Stimulated activated CD8-positive, alpha-beta memory T cell treated with anti-CD3 and anti-CD28 coated beads, Interleukin-7, amount 100 ng/mL, for 48 hours (primary cell): ENCODE measurements at places on chromosomes 1 and 21.

GRCh38 chr1:50750021-50750619, 209.9 kb downstream of the FAF1 start:
- no peak for DNase-seq

DNA sequence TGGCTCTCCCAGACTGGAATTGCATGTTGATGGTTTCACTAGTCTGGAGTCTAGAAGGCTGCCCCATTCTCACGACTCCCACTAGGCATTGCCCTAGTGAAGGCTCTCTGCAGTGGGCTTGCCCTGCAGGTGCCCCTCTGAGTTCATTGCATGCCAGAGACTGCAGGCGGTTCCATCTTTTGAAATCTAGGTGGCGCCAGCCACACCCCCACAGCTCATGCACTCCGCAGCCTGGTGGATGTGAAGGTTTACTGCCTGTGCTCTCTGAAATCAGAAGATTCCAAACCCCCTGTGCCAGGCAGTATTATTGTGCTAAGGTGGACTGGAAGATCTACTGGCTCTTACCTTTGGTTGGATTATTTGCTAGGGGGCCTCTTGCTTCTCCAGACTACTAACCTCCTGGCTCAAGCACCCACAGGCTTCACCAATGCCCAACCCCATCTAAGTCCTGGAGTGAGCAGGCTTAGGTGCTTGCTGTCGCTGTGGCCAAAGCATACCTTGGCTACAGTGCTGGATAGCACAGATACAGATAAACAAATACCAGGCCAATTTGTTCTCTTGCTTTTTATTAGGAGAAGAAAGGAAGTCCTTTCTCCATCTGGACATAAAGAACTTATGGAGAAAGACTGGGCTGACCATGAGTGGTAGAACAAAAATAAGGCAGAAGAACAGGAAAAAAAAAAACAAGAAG, 83.5 kb upstream of the SIM2 start:
- no peak for DNase-seq

GRCh38 chr1:38038861-38039260, 7.7 kb downstream of the POU3F1 start:
- DNase-seq = no peak

GRCh38 chr1:245310571-245311531, 156.1 kb downstream of the KIF26B start:
- no peak for DNase-seq

GRCh38 chr1:238061967-238062613, 171.4 kb upstream of the ZP4 start:
- no peak for DNase-seq

DNA sequence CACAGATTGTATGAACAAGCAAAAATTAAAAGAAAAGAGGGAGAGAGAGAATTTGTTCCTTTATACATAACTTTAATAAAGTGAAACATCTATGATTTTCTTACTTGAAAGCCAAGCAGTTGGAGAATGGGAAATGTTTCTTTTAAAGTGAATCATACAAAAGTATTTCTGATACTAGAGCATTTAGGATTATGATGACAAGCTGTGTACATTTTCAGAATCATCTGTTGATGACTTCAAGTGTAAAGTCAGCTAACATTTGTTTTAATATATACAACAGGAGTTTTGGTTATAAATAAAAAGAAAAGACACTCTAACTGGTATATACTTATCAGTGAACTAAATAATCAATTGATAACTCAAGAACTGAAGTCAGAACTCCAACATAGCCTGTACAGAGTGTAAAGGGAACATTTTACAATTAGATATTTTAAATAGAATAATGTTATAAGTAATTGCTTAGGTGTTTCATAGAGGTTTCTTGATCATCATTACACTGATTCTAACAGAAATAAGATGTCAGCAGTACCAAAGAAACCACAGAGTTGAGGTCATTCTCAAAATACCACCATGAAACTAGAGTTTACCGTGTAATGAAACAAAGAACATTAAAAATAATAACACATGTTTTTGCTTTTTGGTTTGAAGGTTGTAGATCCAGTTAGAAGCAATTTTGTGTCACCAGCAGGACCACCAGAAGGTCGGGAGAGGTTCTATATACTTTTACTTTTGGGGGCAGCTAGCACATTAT, 103.4 kb downstream of the COL24A1 start:
- no peak for DNase-seq

GRCh38 chr1:98468111-98468717, 193.3 kb upstream of the SNX7 start:
- DNase-seq = no peak

DNA sequence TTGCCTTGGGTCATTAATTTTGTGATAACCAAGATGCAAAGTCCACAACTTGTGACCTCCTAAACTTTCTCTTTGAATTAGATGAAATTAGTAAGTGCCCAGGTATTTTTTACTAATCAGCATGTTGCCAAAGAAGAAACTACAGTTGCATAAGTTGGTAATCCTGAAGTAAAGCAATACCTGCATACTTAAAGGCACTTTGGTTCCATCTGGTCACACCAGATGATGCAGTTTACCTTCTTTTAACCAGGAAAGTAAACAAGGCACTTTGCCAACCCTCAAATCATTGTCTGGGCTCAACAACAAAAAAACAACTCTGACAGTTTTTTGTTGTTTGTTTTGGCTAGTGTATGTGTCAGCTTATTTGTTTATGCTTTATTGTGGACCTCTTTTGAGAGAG, 55.5 kb upstream of the DYNLT5 start:
- no peak for DNase-seq

DNA sequence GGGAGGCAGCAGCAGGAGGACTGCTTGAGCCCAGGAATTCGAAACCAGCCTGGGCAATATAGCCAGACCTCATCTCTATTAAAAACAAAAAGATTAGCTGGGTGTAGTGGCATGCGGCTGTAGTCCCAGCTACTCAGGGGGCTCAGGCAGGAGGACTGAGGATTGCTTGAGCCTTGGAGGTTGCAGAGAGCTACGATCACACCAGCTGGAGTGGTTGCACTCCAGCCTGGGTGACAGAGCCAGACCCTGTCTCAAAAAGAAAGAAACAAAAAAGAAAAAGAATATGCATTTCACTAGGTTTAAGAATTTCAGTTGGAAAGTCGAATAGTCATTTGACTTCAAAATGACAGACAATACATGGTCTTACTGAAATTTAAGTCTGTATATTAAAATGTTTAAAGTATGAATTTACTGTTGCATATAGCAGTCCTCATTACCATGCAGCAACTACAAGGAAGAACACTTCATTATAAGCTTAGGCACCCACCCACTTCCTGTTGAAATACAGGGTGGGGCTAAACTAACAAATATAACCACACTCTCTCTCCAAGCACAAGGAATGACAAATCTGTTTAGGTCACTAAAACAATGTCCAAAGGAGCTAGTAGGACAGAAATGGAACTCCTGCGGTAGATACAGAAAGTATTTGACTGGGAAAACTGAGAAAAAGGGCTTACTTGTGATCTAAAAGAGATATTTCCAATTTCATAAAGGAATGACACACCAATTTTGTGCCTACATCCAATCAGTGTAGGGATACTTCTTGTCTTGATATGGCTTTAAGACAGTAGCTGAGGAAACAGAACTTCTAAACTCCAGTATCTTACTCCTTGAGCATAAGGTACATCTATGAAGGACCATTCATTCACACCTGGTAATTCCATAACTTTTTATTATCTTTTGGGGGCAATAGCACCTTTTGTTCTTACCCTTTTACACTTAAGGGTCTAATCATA, 44.1 kb downstream of the GPR3 start:
- no peak for DNase-seq

DNA sequence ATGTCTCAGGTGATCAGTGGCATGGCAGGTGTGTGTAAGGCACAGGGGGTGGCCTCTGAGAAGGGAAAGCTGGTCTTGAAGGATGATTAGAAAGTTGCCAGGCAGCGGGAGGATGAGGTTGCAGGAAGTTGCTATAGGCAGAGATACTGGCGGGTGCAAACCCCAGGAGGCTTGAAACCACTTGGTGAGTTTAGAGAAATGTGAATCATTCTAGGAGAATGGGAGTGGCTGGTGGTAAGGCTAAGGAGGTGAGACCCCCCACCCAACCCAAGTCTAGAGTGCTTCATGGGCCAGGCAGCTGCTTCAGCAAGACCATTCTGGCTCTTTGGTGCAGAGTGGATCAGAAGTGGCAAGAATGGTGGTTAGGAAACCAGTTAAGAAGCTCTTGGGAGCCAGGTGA, 9.0 kb downstream of the SH2D2A start:
- no peak for DNase-seq

DNA sequence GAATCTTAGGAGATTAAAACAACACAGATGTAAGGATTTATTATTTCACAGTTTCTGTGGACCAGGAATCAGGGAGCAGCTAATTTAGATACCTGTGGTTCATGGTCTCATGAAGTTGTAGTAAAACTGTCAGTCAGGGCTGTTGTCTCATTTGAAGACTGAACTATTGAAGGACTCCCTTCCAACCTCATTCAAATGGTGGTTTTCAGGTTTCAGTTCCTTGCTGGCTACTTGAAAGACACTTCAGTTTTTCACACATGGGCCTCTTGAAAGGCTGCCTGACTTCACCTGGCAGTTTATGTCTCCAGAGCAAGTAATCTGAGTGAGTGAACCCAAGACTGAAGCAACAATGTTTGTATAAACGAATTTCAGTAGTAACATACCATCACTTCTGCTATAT, 915.9 kb downstream of the PLA2G4A start:
- no peak for DNase-seq

GRCh38 chr1:8023995-8024313, 2.2 kb downstream of the ERRFI1 start:
- no peak for DNase-seq

DNA sequence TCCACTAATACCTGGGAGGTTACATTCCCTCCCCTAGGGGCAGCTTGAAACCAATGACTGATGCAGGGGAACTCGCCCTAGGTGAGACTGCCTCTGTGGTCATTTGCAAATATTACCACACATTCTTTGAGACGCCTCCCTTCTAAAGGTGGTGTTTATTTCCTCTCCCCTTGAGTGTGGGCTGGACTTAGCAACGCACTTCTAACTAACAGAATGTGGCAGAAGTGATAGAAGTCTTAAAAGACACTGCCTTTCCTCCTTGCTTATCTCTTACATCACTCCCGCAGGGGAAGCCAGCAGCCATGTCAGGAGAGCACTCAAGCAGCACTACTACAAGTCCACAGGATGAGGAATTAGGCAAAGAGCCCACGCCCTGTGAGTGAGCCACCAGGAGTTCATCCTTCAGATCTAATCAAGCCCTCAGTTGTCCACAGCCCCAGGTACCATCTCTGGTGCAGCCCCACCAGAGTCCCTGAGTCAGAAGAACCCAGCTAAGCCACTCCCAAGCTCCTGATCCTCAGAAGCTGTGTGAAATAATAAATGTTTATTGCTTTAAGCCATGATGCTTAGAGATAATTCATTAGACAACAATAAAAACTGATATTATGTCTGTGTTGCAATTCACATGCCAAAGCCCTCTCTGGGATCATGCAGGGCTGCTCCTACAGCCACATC, 14.8 kb upstream of the MATN1 start:
- DNase-seq = no peak

DNA sequence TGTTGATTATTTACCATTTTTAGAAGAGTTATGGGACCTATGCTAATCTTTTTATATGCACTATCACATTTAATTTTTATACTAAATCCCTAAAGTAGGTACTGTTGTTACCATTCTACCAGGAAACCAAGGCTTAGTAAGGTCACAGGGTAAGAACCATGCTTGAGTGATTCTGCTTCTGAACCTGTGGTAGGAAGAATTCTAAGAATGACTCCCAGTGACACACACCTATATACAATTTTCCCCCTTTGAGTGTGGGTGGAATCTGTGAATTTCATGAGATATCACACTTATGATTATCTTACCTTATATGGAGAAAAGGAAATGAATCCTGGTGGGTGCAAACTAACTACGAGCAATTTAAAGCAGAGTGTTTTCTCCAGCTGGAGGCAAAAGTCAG, 391.0 kb downstream of the USH2A start:
- DNase-seq = no peak

GRCh38 chr1:235835226-235835625, 31.5 kb downstream of the LYST start:
- no peak for DNase-seq

DNA sequence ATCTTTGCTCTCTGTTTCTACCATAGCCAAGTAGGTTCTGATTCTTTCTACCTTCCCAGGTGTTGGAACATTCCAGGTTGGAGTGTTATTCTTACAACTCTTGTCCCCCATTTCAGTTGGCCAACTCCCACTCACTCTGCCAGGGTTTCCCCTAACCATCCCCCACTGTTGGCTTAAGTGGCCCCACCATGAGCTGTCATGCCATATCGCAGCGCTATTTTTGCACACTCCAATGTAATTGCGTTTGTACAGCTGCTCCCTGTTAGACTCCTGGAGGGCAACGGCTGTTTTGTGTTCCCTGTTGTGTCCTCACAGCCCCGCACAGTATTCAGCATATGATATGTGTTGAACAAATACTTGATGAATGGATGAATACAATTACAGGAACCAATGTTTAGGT, 117.7 kb upstream of the ETS2 start:
- no peak for DNase-seq

DNA sequence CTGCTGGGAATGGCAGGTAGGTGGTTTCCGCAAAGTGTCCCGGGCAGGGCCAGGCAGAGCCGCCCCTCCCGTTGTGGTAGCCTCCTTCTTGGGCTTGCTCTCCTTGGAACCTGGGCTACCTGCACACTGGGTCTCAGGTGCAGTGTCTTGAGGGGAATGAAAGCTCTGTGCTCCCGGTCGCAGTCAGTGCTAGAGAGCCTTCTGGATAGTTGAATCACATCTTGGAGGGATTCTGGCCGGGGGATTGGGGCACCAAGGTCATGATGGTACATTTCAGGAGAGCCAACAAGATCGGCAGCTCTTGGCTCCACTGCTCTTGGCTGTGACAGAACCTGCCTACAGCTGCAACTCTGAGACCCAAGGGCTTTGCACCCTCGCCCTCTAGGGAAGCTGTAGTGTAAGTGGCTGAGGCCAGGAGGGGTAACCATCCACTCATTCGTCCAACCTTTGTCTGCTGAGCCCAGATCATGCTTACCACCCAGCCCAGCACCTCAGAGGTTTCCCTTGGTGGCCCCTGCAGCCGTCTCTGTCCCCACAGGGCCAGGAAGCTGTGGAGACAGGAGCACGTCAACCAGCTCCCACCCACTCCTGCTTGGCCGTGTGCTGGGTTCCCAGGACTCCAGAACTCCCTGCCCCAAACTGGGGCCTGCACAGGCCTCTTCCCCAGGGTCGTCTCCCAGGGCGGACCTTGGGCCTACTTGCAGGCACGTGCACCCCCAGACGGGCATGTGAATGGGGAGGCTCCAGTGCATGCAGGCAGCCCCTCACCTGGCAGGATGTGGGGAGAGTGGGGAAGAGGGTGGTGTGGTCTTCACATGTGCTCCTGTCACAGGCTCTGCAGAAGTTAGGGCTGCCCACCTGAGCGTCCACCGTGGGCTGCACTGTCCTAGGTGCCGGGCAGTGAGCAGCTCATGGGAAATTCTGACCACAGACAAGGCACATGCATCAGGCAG, 40.0 kb downstream of the NTPCR start:
- no peak for DNase-seq

DNA sequence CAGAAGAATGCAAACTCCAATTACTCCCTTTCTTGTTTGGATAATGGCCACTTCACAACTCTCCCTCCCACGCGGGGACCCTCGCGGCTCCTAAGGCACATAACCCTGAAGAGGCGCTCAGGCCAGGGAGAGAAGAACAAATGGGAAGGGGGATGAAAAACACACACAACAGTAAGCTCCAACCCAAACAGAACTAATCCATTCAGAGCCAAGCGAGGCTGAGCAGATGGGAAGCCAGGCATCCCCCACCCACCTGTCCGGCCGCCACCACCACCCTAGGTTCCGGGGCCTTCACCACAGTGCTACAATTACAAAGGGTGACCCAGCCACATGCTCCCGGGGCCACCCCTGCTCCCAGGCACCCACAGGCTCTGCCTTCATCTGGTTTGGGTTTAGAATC, 101.5 kb downstream of the MRPL37 start:
- DNase-seq = no peak

- no peak for DNase-seq
These were observed 24.7 kb downstream of the TRPM2 start for GRCh38 chr21:44377922-44378645.
